Activated CD4-positive, alpha-beta T cell treated with anti-CD3 and anti-CD28 coated beads, Interleukin-2, amount 10 ng/mL, durations not matched to agents 7 days and 5 days (primary cell): ENCODE measurements at places on chromosomes 3 and 15.

DNA sequence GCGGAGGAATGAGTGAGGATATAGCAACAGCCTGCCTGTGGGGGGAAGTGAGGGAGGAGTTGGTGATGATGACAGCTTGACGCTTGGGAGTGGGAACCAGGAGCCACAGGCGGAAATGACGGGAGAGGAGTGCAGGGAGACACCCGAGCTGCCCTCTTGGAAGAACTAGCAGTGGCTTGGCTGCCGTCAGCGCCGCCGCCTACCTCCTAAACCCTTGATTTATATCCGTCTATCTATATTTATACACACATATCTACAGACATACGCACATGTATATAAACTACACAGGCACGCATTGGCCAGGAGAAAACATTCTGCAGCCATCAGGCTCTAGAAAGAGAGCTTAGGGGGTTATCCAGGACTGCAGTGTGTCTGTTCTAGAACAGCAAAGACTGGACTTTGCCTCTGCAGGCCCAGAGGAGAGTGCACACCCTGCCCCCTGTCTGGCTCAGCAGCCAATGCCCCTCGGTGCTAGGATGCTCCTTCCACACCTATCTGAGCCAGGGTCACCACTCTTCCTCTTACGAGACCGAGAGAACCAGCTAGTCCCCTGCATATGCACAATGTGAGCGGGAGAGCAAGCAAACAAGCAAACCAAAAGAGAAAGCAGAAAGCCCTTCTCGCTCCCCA, 45.3 kb upstream of the MAGEF1 start:
- DNase-seq: no peak

DNA sequence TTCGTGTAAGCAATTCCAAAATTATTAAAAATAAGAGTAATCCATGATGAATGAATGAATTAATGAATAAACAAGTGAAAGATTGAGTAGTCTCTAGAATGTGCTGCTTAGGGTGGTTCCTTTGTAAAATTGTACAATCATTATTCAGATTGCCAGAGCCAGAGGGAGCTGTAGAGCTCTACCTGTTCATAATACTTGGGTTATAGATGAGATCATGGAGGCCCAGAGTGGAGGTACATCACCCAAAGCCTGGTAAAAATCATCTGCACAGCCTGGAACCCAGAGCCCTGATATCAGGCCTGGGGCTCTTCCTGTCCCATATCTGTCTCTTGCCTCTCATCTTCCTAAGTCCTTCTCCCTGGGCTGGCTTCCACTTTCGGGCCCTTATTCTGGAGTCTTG, 297.2 kb downstream of the RPLP1 start:
- no peak for DNase-seq

DNA sequence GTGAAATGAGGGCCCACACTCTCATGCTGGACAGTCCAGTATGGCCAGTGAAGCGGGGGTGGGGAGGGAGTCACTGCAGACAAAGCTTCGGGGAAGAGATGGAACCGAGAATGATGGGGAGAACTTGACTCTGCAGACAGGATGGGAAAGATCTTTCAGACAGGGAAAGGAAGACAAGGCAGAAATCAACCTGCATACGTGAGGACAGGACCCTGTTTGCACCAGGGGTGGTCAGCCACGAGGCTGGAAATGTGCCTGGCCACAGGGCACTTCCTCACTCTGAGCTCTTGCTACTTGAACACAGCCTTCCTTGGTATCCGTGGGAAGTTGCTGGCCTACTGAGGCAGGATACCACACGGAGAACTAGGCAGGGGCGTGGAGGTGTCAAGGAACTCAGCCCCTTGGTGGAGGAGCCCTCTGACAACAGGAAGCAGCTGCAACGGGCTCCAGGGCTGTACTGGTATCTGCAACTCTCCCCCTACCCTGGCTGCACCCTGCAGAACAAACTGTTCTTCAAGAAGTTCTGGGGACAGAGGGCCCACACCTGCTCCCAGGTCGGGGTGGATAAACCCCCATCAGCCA, 9.3 kb upstream of the SRP14 start:
- DNase-seq: peak; percentile 46

DNA sequence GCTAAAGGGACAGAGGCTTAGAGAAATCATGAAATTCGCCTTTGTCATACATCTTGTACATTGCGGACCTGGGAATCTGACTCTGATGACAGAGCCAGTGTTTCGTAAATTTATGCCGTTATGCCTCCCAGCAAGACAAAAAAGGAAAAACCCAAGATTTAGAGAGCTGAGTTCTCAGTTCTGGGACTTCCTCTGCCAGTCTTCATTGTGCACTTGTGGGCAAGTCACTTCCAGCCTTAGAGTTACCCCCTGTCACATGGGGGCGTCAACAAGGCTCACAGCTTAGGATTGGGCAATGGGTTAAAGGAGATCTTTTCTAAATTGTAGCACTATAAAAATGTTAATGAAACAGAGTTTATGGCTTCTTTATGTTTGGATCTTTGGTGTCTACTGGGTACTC, 41.9 kb upstream of the MITF start:
- DNase-seq: no peak

DNA sequence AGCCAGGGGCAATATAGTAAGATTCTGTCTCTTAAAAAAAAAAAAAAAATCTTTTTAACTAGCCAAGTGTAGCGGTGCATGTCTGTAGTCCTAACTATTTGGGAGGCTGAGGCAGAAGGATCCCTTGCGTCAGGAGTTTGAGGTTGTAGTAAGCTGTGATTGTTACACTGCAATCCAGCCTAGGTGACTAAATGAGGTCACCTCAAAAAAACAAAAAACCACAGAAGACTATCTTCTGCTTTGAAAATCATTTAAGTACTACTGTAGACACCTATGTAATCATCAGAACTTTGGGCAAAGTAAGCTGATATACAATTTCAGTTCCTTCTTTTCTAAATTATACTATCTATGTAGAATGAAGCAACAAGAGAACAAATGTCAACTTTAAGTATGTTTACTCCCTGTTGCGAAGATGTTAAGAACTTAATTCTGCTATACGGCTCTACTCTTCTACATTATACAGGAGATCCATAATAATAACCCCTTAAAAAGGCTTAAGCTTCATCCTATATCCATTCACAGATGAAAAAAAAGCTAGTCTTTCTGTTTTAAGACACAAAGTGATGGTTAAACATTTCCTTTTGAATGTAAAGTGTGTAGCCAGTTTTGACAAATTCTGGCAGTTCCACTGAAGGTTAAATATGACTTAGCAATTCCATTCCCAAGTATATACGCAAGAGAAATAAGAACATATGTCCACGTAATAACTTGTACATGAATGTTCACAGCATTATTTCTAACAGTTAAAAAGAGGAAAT, 15.2 kb downstream of the DAZL start:
- DNase-seq: no peak

GRCh38 chr15:42090370-42090769, 4.0 kb downstream of the PLA2G4D start:
- no peak for DNase-seq

- DNase-seq: peak; percentile 38
Measured at GRCh38 chr15:48645558-48646330, at the start of gene FBN1. TSS of gene FBN1 (minus strand) at chr15:48645709. CDS start at chr15:48644769, 940 bp downstream.

DNA sequence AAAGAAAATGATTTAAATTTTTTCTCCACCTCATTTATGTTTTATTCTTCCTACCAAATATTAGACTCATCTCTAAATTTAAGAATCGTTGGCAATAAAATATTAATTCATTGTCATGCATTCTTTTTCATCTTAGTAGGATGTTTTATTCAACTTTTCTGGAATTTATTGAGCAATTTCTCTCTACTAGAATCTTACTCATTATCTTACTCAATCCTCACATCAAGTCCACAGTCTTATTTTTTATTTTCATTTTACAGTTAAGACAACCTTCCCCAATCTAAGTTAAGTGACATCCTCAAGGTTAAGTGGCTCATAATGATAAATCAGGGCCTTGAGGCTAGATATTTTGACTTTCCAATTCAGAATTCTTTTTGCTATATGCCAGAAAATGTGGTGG, 15.9 kb upstream of the ALDH1A2 start:
- no peak for DNase-seq

GRCh38 chr3:190375671-190376070, 12.3 kb upstream of the CLDN16 start:
- no peak for DNase-seq

- DNase-seq: no peak
Measured at GRCh38 chr3:20912406-20912805, 726.4 kb upstream of the SGO1 start.

DNA sequence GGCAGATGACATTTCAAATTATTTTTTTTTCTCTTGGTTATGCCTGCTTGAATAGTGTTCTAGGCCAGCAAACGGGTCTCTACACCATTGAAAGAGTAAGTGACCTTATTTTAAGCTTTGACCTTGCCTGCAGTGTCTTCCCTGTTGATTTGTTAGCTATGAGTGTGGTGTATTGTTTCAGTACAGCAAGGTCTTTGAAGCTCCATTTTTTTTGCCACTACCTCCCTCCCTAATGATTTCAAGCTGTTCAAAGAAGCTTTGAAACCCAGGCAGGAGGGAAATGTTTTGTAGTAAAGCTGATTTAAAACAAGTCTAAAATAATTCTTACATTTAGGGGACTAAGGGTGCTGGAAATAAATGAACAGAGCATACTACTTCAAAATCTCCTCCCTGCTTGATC, 1249.8 kb downstream of the ROBO1 start:
- DNase-seq: no peak

DNA sequence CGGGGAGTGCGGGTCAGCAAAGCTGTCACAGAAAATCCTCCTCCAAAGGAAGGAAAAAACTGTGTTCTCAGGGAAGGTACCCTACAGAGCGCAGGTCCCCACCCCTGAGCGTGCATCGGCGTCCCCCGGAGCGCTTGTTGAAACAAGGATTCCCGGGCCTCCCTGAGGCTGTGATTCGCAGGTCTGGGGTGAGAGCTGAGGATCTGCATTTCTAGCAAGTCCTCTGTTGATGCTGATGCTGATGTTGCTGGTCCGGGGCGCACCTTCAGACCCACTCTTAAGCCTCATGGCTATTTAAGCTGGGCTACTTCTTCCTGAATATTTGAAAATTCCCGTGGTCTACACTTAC, 226.2 kb upstream of the IGF1R start:
- no peak for DNase-seq

DNA sequence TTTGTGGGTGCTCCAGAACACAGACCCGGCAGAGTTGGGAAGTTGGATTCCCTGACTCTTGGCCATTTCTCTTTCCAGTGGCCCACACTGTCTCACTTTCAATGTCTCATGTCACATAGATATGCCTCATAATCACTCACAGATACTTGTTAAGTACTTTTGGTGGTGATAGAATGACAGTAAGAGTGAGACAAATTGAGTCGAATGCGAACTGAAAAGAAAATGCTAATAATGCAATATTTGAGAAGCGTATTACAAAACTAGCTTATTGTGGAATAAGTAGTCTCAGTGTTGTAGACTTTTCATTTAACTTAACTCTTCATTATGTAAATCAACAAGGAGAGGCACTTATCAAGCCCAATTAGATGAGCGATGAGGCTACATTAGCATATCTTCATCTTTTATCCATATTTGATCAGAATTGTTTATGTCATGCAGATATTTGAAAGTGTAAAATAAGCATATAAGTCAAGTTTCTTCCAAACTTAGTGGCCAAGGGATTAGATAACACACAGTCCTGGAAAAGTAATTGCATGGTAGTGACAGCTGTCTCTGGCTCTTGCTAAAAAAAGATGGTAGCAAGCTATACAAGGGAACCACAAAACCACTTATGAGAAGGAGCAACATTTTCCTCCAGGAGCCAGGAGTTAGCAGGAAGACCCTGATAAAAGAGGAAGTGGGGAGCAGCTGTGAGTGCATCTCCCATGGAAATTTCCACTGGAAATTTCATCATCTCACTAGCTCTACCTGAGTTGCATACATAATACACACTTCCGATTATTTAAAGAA, 243.6 kb downstream of the ARRDC4 start:
- DNase-seq: no peak

DNA sequence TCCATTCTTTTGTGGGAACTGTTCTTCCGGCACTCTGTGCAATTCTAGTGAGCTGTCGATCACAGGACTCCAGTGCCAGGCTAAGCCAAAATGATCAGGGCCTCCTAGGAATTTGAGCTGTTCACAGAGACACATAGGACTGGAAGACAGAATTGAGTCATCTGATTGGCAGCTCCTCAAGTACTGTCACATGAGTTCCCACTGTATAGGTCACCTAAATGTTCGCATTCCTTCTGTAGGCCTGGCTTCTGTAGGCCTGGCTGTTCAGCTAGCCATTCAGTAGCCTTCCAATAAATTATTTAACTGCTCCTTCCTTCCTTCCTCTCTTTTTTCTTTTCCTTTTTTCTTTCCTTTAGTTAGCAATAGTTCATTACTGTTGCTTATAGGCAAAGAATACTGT, 4.3 kb downstream of the PROS1 start:
- DNase-seq: no peak

DNA sequence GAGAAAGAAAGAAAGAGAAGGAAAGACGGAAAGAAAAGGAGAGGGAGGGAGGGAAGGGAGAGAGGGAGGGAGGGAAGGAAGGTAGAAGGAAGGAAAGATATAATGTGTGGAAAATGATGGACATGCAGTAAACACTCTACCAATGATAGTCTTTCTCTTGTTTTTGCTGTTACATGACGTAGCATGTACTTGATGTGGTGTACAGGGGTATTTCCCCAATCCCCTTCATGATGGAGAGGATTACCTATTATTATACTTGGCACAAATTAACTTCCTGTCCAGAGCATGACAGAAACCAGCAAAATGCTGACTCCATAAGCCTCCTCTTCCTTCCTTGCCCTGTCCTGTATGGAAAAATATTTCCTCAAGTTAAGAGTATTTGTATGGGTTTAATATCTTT, 124.4 kb downstream of the B3GALNT1 start:
- DNase-seq: no peak

DNA sequence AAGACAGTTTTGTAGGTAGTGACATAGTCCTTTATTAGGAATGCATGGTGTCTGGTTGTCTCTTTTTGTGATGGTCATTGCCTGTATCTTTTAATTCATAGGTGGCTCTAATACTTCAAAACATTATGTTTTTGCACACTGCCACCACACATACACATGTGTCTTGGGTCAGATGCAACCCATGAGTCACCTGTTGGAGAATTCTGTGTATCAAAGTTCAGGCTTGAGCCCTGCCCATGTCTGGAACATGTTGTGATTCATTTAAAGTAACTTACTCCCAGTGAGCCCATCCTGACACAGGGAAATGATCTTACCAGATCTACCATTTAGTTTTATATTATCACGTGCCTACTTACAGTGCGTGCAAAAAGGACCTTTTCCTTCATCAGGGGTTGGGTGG, 142.7 kb downstream of the GHSR start:
- no peak for DNase-seq

GRCh38 chr3:151330899-151331298, 1.6 kb upstream of the P2RY13 start:
- DNase-seq: no peak
